ENCODE measurements at places on chromosomes 6 and 20.
A peak's percentile ranks its signal among the peaks of the same experiment; 100 is the strongest.

DNA sequence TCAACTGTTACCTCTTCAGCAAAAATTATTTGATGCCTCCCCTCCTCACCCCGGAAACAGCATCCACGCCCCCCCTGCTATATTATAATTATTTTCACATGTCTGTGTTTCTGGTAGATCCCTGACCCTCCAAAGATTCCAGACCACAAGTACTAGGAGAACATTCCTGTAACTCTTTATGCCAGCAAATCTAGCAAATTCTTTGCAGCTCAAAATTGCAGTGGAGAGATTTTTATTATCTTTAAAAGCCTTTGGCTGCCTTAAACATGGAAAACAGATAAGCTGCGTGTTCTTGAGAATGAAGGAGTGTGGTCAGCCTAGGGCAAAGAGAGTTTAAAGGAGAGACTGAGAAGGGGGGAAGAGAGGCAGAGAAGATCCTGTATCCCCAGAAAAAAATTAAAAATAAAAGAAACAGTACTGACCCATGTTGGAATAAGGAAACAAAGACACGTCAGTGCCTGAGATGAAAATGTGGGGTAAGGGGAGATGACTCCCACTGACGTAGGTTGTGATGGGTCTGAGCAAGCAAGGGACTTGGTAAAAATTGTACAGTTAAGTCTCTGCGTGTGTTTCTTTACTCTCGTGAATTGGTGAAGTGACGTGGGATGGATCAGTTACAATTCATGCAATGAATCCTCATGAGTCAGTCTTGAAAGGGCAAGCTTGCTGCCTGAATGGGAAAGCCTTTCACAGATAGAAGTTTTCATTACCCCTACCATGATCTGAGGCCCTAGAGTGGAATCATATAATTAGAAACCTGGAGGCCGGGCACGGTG is 8.3 kb downstream of the ID4 start:
- no peak for DNase-seq

DNA sequence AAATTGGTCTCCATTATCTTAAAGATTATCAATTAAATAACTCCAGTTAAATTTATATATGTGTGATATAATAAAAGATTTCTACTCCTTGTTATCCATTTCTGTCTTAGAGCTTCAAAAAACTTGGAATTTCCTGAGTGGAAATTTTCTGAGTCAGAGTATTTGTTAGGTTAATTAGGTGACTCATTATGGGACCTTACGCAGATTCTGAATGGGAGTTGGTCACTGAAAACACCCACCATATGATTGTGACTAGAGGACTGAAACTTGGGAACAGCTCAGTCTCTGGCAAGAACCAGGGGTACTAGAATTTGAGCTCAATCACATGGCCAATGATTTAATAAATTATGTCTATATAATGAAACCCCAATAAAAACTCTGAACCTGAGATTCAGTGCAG is 125.4 kb upstream of the HMGCLL1 start:
- peak; percentile 0 for DNase-seq

- no peak for DNase-seq
Measured at GRCh38 chr6:11211254-11211653, 21.2 kb downstream of the NEDD9 start.

- no peak for DNase-seq
Measured at GRCh38 chr20:1171461-1172093, 13.2 kb downstream of the TMEM74B start.

- DNase-seq: no peak
Measured at GRCh38 chr6:130838951-130839350, 11.7 kb downstream of the SMLR1 start.

DNA sequence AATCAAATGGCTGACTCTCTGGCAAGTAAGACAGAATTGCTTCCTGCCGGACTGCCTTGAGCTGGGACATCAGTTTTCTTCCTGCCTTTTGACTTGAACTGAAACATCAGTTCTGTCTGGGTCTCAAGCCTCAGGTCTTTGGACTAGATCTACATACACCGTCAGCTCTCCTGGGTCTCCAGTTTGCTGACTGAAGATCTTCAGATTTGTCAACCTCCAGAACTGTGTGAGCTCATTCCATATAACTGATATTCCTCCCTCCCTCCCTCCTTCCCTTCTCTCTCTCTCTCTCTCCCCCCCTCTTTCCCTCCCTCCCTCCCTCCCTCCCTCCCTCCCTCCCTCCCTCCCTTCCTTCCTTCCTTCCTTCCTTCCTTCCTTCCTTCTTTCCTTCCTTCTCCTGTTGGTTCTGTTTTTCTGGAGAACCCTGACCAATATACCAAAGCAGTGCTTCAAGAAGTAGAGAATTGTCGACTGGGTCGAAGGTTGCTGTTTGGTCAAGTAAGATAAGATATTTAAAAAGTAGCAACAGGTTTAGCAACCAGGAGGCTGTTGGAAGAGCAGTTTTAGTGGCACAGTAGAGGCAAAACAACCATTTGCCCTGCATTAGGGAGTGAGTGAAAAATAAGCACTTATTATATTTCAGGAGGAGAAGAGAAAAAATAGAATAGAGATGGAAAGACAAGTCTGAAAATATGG is 33.1 kb upstream of the CMTR1 start:
- DNase-seq: no peak

DNA sequence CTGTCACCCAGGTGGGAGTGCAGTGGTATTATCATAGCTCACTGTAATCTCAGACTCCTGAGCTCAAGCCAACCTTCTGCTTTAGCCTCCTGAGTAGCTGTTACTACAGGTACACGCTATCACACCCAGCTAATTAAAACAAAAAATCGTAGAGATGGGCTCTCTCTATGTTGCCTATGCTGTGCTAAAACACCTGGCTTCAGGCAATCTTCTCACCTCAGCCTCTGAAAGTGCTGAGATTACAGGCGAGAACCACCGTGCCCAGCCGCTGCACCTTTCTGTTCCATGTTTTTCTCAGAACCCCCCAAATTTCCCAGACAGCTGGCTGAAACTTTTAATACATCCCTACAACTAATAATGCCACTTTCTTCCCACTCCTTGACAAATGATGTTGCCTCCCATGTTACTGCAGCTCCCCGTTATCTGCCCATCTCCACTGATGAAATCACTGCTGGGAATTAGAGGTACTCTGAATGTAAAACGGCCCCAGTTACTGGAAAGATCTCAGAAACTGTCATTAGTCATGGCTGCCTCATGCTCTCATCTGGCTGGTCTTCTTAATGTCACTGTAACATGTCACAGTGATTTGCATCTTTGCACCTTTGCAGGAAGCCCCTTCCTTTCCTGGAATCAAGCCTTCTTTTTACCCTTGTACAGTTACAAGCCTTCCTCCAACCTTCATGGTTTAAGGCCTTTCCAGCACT is 697.5 kb downstream of the PRKN start:
- DNase-seq: no peak

DNA sequence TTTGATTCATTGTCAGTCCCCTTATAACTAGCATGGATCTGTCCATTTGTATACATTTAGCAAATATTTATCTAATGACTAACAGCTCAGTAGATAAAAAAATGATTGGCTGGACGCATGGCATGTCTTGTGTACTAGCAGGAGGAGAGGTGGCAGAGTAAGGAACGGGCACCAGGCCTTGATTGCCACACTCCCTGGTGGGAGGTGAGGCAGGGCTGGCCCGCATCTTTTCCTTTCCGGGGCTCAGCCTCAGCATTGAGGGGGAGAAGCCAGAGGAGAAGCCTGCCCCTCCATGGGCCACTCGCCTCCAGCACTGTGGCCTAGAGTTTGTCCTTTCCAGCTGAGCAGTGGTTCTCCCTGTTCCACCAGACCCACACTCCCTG is 84.9 kb upstream of the TMEM181 start:
- DNase-seq: no peak

DNA sequence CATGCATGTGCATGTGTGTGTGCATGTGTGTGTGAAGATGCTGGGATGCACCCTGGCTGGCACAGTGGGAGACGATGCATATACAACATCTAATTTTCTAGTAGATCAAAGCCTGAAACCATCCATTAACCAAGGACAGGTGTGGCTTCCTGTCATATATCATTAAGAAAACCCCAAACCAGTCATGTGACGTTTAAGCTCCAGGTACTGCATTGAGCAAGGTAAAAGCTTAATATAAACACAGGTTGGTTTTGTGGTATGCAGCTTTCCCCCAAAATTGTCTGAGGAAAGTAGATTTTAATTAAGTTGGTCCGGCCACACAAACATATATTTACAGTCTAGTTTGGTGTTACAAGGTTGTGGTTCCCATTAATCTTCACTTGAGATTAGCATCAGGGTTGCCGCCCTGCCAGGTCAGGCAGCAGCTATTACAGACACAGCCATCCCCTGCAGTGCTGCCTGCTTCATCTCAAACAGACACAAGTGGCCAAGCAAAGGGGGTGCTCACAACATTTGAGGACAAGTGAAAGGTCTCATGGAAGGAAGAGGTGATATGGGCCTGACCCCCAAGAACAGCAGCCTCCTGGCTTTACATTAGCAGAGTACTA is 48.6 kb upstream of the NAA20 start:
- no peak for DNase-seq

- peak; percentile 17 for DNase-seq
Measured at GRCh38 chr6:42402184-42402583, 49.5 kb downstream of the TRERF1 start.

- no peak for DNase-seq
Measured at GRCh38 chr6:168826726-168827585, 386.0 kb downstream of the SMOC2 start.

GRCh38 chr6:139330306-139330705 is 38.5 kb upstream of the TXLNB start:
- DNase-seq: no peak

- DNase-seq: peak; percentile 39
Measured at GRCh38 chr6:44976677-44977641, 351.2 kb upstream of the RUNX2 start.

- DNase-seq: no peak
Measured at GRCh38 chr6:5684320-5685053, 322.2 kb downstream of the NRN1 start.

DNA sequence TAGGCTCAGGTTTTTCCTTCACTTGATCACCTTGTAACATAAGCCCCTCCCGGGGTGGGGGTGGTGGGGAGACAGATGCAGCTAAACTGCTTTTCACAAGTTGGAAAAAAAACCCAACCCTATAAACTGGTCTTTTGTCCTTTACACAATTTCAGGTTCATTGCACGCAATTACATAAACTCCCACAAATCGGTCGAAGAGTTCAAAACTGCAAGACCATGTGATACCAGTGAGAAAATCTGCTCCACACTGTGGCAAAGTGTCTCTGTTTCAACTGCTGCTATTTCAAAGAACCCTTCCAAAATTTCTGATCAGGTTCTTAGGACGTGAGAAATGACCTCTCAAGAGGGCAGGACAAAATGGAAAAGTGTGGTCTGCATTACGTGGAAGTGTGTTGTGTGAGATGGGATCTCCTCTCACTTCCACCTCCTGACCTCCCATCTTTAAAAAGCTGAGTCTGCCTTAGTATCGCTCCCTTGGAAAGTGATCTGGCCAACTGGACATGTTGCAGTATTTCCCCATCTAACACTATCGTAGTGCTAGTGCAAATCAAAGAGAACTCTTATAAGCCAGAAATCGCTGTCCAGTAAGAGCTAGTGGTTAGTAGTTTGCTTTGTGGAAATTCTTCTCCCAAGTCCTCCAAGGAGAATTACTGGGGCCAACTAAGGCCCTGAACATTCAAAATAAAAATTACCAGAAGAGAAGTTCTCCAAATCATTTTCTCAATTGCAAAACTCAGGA is 60.1 kb downstream of the PRND start:
- DNase-seq: no peak

GRCh38 chr6:142551274-142551811 is 249.5 kb downstream of the ADGRG6 start:
- DNase-seq: no peak

DNA sequence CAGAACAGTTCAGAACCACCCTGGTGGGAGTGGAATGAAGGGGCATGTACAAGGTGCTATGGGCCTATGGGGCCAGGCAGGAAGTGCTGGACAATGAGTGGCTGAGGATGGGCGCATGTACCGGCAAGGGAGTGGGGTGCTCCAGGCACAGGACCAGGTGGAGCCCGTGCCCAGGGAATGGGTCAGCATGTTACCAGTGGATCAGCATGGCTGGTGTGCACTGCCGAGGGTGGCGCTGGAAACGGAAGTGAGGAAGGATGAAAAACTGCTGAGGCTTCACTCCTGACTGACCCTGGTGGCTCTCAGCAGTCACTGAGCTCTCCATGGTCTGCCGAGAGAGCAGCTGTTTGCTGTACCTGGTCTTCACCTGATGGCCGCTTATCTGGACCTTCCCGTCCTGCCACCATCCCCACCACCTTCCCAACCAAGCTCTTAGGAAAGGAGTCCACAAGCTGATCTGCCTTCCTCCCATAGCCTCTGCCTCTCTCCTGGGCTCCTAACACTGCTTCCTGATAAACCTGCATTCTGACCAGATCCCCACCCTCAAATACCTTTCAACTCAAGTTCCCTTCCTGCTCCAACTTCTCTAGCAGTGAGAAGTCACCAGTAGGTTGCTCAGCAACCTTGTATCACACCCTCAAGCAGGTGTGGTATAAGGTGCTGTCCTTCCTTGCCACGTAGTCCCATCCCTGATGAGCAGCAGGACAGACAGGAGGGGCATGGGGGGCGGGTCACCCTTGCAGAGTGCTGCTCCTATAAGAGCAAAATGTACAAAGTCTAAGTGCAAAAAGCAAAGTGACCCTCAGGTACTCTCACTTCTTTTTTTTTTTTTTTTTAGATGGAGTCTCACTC is 7.1 kb downstream of the UQCC2 start:
- no peak for DNase-seq

GRCh38 chr6:97305414-97306066 is 22.5 kb upstream of the MMS22L start:
- no peak for DNase-seq

GRCh38 chr6:55913228-55914195 is 38.1 kb upstream of the BMP5 start:
- DNase-seq: no peak

DNA sequence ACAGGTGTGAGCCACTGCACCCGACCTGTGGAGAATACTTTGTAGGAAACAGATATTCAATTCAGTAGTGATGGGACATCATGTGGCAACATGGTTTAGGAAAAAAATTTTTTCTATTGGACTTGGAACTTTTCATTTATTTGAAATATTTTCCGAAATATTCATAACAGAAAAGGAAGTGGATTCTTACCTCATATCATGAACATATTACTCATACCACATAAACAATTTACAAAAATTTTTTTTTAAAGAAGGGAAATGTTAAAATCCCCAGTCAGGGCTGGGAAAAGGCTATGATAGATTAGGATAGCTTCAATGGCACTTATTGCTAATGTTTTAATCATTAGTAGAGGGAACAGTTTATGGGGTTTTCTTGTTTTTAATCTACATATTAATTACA is 6.8 kb upstream of the ALDH8A1 start:
- DNase-seq: peak; percentile 28
